ENCODE measurements at places on chromosomes 4 and X.
A peak's percentile ranks its signal among the peaks of the same experiment; 100 is the strongest.

- peak; percentile 76 for DNase-seq
These were observed 5.6 kb downstream of the PRDM8 start for GRCh38 chr4:80202741-80203553.

- DNase-seq: no peak
These were observed 70.4 kb downstream of the STARD8 start for GRCh38 chrX:68717663-68718442.

DNA sequence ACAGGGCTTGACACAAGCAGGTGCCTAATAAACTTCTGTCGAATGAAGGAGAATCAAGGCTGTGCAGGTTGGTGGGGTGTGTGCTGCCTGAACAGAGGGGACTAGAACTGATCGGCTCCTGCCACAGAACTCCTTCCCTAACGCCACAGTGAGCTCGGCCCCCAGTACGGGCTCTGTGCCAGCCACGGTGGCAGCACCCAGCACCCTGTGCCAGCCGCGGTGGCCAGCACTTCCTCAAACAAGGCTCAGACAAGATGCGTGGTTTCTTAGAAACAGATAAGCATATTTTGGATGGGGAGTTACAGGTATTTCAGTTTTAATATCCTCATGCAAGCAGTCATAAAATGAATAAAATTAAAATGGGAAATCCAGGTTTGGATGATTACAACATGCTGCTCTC lies 26.0 kb upstream of the C4orf50 start:
- DNase-seq: no peak

DNA sequence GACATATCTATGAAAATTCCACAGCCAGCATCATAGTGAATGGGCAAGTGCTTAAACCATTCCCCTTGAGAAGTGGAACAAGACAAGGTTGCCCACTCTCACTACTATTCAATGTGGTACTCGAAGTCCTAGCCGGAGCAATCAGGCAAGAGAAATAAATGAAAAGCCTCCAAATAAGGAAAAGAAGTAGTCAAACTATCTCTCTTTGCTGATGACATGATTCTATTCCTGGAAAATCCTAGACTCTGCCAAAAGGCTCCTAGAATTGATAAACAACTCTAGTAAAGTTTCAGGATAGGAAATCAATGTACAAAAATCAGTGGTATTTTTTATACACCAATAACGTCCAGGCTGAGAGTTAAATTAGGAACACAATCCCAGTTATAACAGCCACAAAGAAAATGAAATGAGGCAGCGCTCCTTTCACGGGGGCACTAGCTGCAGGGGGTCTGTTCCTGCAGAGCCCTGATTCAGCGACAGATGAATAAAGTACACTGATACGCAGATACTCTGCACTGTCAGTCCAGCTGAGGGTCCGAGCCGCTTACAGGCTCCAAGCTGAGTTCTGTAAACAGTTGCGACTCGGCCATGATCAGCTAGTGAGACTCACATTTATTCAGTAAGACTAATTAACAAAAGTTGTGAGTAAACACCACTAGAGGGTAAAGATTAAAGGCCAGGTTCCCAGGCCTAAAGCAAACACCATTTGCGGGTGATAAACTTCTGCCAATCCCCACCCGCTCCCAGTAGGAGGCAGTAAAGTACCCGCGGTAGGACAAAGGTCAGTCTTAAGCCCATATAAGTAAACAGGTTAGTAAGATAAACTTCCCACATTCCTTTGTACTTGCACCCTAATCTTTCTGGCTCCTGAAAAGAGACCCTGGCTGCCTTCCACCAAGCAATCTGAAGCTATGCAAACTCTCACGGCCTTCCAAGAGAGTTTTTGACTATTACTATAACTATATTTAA lies 290.6 kb upstream of the GRID2 start:
- no peak for DNase-seq

GRCh38 chr4:6480534-6481088 lies 8.2 kb upstream of the PPP2R2C start:
- DNase-seq: no peak

- no peak for DNase-seq
These were observed 12.9 kb downstream of the ING2 start for GRCh38 chr4:183517781-183518180.

DNA sequence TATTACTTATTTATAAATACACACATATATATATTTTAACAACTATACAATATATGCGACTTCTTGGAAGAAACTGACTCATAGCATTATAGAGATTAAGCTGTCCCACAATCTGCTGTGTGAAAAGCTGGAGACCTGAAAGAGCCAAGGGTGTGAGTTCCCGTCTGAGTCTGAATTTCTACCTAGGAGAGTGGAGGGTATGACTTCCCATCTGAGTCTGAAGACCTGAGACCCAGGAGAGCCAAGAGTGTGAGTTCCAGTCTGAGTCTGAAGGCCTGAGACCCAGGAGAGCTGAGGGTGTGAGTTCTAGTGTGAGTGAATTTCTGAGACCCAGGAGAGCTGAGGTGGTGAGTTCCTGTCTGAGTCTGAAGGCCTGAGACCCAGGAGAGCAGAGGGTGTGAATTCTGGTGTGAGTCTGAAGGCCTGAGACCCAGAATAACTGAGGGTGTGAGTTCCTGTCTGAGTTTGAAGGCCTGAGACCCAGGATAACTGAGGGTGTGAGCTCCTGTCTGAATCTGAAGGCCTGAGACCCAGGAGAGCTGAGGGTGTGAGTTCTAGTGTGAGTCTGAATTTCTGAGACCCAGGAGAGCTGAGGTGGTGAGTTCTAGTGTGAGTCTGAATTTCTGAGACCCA lies 8.9 kb upstream of the P2RY8 start:
- no peak for DNase-seq

- DNase-seq: peak; percentile 87
These were observed 114.6 kb downstream of the CPE start for GRCh38 chr4:165493359-165493758.

- no peak for DNase-seq
These were observed 39.7 kb downstream of the MSN start for GRCh38 chrX:65707151-65707550.

DNA sequence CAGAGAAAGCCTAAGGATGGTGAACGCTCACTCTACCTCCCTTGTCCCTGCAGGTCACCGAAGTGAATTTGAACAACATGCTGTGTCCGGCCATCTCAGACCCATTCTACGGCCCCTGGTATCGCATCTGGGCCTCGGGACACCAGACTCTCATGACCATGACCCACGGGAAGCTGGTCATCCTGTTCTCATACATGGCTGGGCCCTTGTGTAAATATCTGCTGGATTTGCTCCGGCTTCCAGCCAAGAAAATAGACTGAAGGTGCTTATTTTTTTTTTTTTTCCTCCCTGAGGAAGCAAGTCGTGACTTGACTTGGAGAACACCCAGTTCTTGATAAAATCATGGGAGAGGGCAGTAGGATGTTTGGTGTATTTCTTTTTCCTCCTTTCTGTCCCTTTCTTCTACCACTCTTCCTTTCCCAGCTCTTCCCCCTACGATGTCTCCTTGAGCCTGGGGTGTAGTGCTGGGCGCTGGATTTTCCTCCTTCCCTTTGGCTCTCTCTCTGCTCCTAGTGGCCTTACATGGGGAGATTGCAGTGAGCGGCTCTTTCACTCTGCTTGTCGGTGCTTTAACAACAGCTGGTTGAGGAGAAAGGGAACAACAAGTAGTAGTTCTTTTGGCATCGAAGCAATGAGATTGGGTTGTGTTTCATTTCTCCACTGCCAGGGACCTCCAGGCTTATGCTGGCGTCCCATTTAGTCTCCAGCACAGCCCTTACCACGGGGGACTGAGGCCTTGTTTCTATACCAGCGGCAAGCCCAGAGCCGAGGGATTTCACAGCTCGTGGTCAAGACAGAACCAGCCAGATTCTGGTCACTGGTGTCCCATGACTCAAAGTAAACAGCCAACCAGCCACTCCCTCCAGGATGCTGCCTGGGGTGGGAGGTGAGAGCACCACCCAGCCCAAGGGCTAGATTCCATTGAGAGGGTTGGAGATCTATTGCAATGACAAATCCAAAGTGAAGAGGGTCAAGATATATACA lies 144.4 kb downstream of the AMMECR1 start:
- DNase-seq: no peak

DNA sequence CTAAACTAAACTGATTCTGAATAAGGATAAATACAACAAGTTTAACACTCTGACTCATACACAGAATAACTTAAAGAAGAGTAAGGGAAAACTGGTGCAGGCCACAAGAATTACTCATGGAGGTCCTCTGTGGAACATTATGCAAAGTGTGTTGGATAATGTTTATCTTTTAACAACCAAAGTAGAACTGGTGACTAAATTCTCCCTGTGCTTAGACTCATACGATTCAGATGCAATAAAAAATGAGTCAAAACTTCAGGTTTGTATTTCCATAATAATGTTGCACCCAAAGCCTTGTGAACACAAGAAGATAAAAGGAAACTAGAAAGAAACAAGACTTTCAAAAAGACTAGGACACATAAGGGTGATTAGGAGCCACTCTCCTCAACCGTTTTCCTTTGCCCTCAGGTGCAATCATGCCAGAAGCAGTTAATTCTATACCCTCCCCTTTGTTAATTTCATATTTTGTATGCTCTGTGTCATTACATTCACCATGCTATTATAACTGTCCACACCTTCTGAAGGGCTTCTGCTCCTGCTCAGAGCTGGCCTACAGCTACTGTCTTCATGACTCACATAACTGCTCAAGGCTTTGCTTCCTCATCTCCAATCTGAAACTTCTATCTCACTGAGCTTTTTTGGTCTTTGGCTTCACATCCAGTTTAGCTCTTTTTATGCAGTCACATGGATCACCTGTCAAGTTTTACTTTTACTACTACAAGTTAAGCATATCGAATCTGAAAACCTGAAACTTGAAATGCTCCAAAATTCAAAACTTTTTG lies 60.2 kb downstream of the KCNIP4 start:
- DNase-seq: no peak

GRCh38 chr4:109969087-109969486 lies 56.4 kb downstream of the EGF start:
- DNase-seq: no peak
